Naive B cell (primary cell): ENCODE measurements at places on chromosomes 13 and 19. TPM values are rescaled to one million over a fixed set of nuclear protein-coding genes. Genes with fewer than 3 reads are reported as not detected.

DNA sequence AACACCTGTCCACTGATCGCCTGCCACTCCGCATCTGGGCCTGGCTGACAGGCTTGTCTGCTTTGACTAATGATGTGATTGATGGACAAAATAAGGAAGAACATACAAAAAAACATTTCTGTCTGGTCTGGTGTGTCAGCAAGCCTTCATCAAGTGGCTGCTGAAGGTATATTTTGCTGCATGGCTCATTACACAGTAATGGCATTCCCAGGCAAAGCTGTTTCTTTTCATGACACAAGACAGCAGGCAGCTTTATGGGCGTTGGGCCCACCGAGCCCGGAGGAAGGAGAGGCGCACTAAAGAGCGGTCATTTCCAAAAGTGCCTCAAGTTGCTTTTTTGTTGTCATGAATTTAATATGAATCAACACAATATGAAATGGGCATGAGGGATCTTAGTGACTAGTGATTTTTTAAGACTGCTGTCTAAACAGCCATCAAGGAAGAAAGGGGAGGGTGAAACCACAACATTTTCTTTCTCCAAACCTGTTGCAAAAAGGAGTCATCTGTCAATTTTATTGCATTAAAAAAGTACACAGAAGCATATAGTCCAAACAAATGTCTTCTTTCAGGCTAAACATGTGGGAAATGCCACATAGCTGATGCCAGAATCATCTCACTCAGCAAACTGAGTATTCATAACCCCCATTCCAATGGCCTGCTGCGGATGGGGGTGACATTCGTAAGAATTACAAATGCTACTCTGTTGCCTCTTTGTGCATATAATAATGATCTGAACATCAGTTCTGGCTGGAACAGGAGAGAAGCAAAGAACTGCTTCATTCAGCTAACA, 476.6 kb downstream of the ZNF536 start:
- no peak for DNase-seq

DNA sequence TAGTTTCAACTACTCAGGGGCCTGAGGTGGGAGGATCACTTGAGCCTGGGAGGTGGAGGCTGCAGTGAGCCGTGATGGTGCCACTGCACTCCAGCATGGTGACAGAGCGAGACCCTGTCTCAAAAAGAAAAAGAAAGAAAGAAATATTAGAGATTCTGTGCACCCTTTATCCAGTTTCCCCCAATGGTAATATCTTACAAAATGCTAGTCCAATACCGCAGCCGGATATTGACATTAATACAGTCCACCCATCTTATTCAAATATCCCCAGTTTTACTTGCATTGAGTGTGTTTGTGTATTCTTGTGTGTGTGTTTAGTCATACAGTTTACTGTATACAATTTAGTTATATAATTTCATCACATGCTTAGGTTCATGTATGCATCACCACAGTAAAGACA, 8.6 kb upstream of the IFNL4 start:
- no peak for DNase-seq

DNA sequence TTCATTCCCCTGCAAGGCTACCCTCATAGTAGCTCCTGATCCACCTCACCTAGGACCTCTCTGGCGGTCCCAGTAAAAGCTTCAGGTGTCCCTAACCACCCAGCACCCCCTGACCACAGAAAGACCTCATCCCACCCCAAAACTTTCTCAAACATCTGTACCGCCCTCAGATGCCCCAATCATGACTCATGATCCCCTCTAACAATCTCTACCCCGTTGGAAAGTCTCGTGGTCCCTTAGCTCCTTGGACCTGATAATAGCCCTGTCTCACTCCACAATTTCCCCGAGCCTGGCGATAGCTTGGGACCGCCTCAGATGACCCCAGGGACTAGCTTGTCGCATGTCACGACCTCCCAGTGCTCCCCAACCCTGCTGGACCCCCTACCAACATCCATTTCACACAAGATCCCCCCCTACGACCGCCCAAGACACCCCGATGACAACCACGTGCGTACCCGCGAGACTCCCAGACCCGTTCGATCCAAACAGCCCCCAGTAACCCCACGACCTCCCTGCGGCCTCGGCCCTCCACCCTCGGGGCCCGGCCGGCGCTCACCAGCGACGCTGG, 450 bp downstream of the NDUFA11 start:
- DNase-seq = no peak

- DNase-seq = no peak
Observed at GRCh38 chr13:40102360-40102727, 446.9 kb downstream of the COG6 start.

DNA sequence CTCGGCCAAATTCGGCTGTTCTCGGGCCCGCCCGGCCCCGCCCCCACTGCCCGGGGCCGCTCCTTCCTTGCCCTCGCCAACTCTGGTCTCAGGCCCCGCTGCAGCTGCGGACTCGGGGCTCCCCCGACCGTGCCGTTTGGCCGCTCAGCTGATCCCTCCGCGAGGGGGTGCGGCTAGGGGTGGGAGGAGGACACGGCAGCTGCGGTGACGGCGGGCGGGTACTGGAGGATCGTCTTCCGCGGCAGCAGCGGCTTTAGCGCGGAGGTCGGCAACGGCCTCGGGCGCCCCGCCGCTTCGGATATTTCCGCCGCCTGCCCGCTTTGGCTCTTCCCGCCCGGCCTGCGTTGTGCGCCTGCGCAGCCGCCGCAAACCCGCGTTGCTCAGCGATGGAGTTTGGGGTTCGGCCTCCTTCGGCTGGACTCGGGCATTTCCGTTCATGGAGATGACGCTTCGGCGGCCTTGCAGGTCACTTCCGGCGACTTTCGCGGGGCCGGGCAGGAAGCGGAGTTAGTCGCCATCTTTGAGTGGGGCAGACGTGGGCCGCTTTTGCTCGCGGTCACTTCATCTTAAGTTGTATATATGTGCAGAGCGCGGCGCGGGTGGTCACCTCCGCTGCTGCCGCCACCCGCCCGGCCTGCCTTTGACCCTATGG, 338 bp upstream of the UBE2M start:
- DNase-seq = peak; percentile 99

GRCh38 chr13:41284512-41285288, 21.3 kb upstream of the MTRF1 start:
- no peak for DNase-seq

RNF225 gene
- polyA plus RNA-seq = not detected

DNA sequence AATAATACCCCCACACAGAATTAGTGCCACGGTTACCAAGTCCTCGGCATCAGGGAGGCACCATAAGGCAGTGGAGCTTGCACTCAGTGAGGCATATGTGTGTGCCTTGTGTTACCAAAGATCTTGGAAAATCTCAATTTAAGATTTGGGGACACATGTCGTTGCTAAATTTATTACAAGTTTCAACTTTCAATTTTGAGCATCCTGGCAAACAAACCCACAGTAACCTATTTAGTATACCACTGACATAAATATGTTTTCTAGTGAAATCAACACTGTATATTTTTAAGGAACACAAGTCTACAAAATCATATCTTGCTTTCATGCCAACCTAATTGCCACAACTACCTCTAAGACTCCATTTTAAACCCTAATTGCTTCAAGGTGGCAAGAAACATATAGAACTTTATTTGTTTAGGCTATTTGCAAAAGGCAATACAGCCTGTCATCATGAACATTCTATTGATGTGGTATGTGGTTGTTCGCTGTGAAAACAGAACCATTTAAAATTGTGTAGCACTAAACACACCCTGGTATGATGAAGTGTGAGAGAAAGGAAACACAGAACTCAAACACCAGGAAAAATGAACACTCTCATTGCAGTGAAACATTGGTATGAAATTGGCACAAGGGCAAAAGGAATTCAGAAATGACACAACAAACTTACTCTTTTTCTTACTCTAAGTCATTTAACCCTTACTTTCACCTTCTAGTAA, 531.1 kb downstream of the IRS2 start:
- no peak for DNase-seq

CD37 gene
- polyA plus RNA-seq = 672 TPM

ACP5 gene
- polyA plus RNA-seq = 22.7 TPM

- no peak for DNase-seq
Observed at GRCh38 chr13:102325321-102325720, 76.5 kb downstream of the FGF14 start.

RAB3A gene
- polyA plus RNA-seq = 2.1 TPM
